CD4-positive, alpha-beta T cell (primary cell): ENCODE measurements at places on chromosomes 11 and 22. TPM values are rescaled to one million over a fixed set of nuclear protein-coding genes. Genes with fewer than 3 reads are reported as not detected.

- DNase-seq = no peak
Observed at GRCh38 chr11:28209906-28210305, 101.7 kb downstream of the METTL15 start.

PANX3 gene
- not detected for total RNA-seq

GRCh38 chr11:64659417-64660144, 63.4 kb downstream of the NRXN2 start:
- no peak for DNase-seq

DNA sequence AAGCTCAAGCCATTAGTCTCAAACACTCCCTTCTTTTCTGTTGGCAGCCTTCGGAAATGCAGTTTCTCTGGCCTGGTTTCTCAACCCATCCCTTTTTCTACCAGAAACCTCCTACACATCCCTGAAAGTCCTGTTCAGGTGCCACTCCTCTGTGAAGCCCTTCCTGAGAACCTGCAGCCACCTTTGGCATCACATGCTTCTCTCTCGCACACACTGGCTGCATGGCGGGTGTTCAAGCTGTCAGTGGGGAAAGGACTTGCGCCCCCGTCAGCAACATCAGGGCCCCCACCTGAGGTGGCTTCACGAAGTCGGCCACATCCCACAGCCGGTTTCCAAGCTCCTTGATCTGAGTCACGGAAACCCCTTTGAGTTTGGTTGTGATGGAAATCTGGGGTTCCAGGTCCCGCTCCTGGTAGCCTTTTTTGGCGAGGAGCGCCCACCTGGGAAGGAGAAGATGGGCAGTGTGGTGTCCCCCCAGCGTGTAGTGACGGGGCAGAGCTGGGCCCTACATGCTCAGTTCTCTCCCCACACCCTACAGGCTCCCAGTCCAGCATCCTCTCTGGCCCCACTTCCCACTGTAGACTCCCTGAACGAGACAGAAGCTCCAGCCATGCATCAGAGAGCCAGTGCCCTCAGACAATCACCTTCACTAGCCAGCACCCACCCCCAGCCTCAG, 1.7 kb upstream of the LRRC74B start:
- no peak for DNase-seq

GRCh38 chr11:69010361-69010891, 2.6 kb downstream of the MRGPRF start:
- no peak for DNase-seq

- no peak for DNase-seq
Observed at GRCh38 chr11:87437133-87437843, 399.6 kb downstream of the TMEM135 start.

DNA sequence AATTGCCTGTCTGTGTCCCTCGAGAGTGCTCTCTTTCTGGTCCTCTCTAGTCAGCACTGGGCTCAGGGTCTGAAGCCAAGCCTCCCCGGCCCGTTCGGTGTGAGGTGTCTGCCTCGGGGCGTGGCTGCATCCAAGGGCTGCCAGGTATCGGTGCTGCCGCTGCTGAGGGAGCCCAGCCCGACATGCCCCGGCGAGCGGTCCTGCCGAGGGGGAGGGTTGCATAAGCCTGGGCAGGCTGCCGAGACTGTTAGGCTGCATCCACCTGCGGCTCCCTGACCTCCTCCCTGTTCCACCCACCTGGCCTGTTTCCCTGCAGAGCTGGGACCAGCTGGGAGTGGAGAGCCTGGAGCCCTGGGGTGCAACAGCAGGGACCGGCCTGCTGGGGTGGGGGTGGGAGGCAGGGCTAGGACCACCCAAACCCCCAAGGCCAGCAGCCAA, 6.3 kb downstream of the OVOL1 start:
- no peak for DNase-seq

- DNase-seq = no peak
Observed at GRCh38 chr22:25701056-25701780, 40.8 kb upstream of the MYO18B start.

SYCE3 gene
- not detected for total RNA-seq

- peak; percentile 9 for DNase-seq
Observed at GRCh38 chr22:30610299-30610698, 3.3 kb downstream of the TCN2 start.

UVRAG gene
- total RNA-seq = 19.5 TPM

DNA sequence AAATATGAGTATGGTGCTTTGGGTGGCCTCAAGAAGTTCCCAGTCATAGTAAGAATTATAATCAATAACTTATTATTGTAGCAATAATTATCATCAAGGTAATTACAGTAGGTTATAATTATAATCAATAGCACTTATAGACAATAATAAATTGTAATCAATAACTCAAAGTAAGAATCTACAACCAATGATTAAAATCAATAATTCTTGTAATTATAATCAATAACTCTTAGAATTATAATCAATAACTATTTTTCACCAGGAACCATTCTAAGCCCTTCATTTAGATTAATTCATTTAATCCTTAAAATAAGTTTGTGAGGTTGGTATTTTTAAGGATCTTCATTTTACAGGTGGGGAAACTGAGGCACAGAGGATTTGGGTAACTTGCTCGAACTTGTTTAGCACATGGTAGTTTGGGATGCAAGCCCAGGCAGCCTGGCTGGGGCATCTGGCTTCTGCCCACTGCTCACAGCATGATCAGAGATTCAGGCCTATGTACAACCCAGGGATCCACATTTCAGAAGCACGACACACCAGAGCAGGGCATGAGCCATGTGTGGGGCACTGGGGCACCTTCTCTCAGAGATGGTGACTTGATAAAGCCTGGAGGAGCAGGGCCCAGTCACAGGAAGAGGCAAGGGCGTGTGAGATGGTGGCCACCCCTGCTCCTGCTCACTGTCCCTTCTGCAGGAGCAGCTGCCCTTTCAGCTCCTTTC, 46.6 kb downstream of the SLC1A2 start:
- no peak for DNase-seq
